Gastroesophageal sphincter (tissue), 4 donors: ENCODE measurements at places on chromosomes 11 and 22. TPM values are rescaled to one million over a fixed set of nuclear protein-coding genes. Genes with fewer than 3 reads are reported as not detected.
A peak's percentile ranks its signal among the peaks of the same experiment; 100 is the strongest.

Gene CCDC34
- 1.2 TPM for total RNA-seq

Gene FGF4
- not detected for total RNA-seq

DNA sequence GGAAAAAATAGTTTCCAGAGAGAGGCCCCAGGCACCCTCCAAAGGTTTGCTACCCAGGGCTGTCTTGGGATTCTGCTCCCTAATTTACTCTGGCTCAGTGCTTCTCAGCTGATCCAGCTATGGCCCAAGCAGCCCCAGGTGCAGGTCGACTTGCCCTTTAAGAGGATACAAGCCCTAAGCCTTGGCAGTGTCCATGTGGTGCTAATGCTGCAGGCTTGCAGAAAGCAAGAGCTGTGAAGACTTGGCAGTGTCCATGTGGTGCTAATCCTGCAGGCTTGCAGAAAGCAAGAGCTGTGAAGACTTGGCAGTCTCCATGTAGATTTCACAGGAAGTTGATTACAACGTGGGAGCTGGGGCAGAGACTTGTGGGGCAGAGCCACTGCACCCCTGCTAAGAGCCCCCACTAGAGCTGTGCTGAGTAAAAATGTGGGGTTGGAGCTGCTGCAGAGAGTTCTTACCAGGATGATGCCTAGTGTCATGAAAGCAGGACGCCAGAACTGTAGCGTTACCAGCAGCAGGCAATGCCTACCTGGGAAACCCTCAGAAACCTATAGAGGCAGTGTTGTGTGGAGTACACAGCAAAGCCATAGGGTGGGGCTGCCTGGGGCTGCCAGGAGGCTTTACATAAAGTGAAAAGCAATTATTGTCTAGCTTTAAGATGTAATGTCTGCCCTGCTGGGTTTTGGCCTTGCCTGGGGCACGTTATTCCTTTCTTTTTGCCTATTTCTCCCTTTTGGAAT, 16.1 kb upstream of the OR52K1 start:
- H3K36me3 ChIP-seq: no peaks in the 10 kb centered on the region
- no peak overlapping the region for H3K4me3 ChIP-seq
- H3K27me3 ChIP-seq: peaks cover 3% of the 10 kb centered on the region
- no peaks in the 10 kb centered on the region for H3K4me1 ChIP-seq

- H3K27ac ChIP-seq: no peak overlapping the region
- H3K36me3 ChIP-seq: no peaks in the 10 kb centered on the region
- H3K4me3 ChIP-seq: no peak overlapping the region
- no peaks in the 10 kb centered on the region for H3K27me3 ChIP-seq
- no peak for ATAC-seq
Observed at GRCh38 chr11:22688914-22689313, 22.5 kb downstream of the GAS2 start.

Gene RASGRP2
- total RNA-seq: 37.3 TPM

- H3K4me3 ChIP-seq: no peak overlapping the region
- peaks cover 81% of the 10 kb centered on the region for H3K36me3 ChIP-seq
- H3K27ac ChIP-seq: no peak overlapping the region
- no peak for ATAC-seq
- no peaks in the 10 kb centered on the region for H3K4me1 ChIP-seq
Observed at GRCh38 chr11:18491924-18492323, 34.8 kb downstream of the TSG101 start.

- H3K27me3 ChIP-seq: no peaks in the 10 kb centered on the region
- no peaks in the 10 kb centered on the region for H3K36me3 ChIP-seq
- H3K4me3 ChIP-seq: no peak overlapping the region
- H3K4me1 ChIP-seq: peaks cover 6% of the 10 kb centered on the region
- no peak for ATAC-seq
Observed at GRCh38 chr11:1913271-1914060, 6.0 kb upstream of the TNNT3 start.

GRCh38 chr22:49140911-49141665, 686.6 kb downstream of the BRD1 start:
- H3K27ac ChIP-seq: no peak overlapping the region
- H3K4me3 ChIP-seq: no peak overlapping the region
- ATAC-seq: no peak
- H3K36me3 ChIP-seq: no peaks in the 10 kb centered on the region
- peaks cover 67% of the 10 kb centered on the region for H3K27me3 ChIP-seq

DNA sequence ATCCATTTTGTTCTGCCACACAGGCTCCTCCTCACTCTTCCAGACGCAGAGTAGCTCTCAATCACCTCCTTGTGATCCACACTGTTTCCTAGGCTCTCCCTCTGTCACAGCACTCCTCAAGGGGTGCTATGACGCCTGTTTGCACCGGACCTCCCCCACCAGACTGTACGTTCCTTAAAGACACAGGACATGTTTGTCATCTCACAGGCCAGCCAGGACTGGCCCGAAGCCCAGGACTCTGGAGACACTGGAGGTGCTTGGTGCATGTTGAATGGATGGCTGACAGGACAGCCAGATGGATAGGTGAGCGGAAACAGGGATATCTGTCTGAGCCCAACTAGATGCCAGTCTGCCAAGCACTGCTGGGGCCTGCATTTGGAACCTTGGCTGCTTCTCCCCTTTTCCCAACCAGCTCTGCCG, 13.6 kb downstream of the PLA2G6 start:
- peak overlapping the region; percentile 52 for H3K27ac ChIP-seq
- no peaks in the 10 kb centered on the region for H3K27me3 ChIP-seq
- no peak overlapping the region for H3K4me3 ChIP-seq
- H3K36me3 ChIP-seq: no peaks in the 10 kb centered on the region
- H3K4me1 ChIP-seq: no peaks in the 10 kb centered on the region
- ATAC-seq: peak; percentile 18

Gene MRGPRX3
- total RNA-seq: not detected

DNA sequence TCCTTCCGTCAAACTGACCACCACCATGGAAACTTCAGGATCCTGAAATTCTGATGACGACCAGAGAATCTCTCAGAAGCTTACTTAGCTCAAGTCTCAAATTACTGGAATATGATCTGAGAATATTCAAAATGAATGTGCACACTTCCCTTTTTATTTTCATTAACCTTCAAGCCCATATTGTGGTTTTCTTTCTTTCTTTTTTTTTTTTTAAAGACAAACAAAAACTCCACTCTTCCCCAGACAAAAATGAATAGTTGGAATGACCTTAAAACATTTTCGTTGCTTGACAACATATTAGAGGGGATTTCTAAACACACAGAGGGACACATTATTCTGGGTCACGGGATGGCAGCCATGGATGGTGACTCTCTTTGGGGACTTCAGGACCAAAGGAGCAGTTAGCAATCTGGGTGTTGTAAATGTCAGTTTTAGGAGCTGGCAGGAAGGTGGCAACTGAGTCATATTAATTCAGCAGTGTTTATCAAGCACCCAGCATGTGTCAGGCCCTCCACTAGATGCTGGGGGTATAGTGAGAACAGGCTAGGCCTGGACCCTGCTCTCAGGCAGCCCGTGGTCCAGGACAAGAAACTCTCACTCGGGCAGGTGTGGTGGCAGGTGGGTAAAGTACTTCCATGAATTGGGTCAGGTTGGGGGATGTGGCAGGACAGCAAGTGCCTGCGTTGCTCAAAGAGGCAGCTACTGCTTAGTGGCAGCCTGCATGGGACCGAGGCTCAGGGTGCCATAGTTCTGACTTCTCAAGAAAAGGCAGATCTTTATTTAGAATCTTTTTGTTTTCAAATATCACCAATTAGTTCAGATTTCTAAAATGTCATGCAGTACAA, 126.1 kb downstream of the HIPK3 start:
- H3K4me3 ChIP-seq: no peak overlapping the region
- peaks cover 9% of the 10 kb centered on the region for H3K27me3 ChIP-seq
- no peak overlapping the region for H3K27ac ChIP-seq
- no peaks in the 10 kb centered on the region for H3K4me1 ChIP-seq
- no peaks in the 10 kb centered on the region for H3K36me3 ChIP-seq

- no peak overlapping the region for H3K27ac ChIP-seq
- no peaks in the 10 kb centered on the region for H3K27me3 ChIP-seq
- H3K4me3 ChIP-seq: no peak overlapping the region
Observed at GRCh38 chr22:33353502-33353901, 295.3 kb upstream of the SYN3 start.

DNA sequence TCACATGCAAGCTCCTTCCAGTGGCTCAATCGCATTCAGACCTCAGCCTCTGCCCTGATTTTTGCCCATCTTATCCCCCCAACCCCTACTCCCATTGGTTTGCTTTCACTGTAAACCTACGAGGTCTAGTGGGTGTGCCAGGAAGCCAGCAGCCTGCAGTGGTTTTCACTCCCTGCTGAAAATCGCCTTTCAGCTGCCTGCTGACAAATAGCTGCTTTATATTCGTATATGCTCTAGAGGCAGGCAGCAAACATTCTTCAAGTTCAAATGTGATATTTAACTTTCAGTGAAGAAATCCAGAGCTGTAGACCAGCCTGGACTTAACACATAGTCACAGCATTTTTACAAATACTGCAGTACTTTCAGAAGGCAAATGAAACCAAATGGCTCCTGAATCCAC, 92.8 kb upstream of the APOA1 start:
- H3K36me3 ChIP-seq: no peaks in the 10 kb centered on the region
- no peak for ATAC-seq
- peaks cover 56% of the 10 kb centered on the region for H3K4me1 ChIP-seq
- H3K4me3 ChIP-seq: peak overlapping the region; percentile 33
- no peaks in the 10 kb centered on the region for H3K27me3 ChIP-seq

Gene MRGPRE
- total RNA-seq: not detected

DNA sequence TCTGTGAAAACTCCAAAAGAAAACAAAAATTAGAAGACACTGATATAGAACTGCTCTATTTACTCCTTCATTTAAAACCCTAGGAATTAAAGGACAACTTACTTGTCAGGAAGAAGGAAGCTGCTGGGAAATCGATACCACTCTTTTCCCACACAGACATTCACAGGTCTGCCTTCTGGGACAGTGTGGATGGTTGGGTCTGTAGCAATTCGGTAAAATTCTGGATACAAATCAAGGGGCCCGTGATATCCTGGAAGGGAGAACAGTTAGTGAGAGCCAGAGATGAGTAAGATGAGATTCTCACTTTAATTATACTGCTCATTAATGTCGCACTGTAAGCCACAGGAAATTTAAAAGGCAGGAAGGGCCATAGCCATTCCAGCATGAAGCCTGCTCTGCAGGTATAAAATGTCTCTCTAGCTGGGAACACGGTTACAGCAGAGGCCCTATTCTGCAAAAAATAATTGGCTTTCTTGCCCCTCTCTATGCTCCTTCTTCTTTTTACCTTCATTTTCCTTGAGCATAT, 34.0 kb downstream of the ALG9 start:
- no peak for ATAC-seq
- peaks cover 64% of the 10 kb centered on the region for H3K36me3 ChIP-seq
- H3K27me3 ChIP-seq: no peaks in the 10 kb centered on the region
- no peak overlapping the region for H3K27ac ChIP-seq
- no peak overlapping the region for H3K4me3 ChIP-seq

GRCh38 chr11:57773026-57773598, 11.5 kb downstream of the CTNND1 start:
- no peaks in the 10 kb centered on the region for H3K27me3 ChIP-seq
- no peaks in the 10 kb centered on the region for H3K36me3 ChIP-seq
- H3K27ac ChIP-seq: no peak overlapping the region
- peaks cover 46% of the 10 kb centered on the region for H3K4me1 ChIP-seq
- ATAC-seq: no peak

GRCh38 chr11:58330861-58331260, 28.0 kb downstream of the OR5B17 start:
- no peak for ATAC-seq
- H3K36me3 ChIP-seq: no peaks in the 10 kb centered on the region
- no peaks in the 10 kb centered on the region for H3K27me3 ChIP-seq
- no peaks in the 10 kb centered on the region for H3K4me1 ChIP-seq
- no peak overlapping the region for H3K27ac ChIP-seq
- no peak overlapping the region for H3K4me3 ChIP-seq

DNA sequence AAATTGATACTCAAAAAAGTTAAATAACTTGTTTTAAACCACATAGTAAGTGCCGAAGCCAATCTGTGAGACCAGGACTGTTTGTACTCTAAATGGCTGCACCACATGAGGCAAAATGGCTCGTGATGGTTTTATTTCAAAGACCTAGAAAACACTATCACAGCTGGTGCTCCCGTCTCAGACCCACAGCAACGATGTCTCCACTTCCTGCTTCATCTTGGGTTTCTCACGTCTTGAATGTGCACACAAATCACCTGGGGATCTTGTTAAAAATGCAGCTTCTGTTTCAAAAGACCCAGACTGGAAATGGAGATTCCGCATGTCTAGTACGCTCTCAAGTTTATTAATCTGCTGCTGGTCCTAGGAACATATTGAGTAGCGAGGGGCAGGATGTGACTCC, 1.2 kb downstream of the CD3E start:
- ATAC-seq: no peak
- H3K27ac ChIP-seq: no peak overlapping the region
- no peak overlapping the region for H3K4me3 ChIP-seq
- H3K36me3 ChIP-seq: no peaks in the 10 kb centered on the region
- no peaks in the 10 kb centered on the region for H3K4me1 ChIP-seq

- H3K27ac ChIP-seq: no peak overlapping the region
- no peak overlapping the region for H3K4me3 ChIP-seq
- H3K4me1 ChIP-seq: peaks cover 22% of the 10 kb centered on the region
- H3K27me3 ChIP-seq: no peaks in the 10 kb centered on the region
- ATAC-seq: peak; percentile 28
Observed at GRCh38 chr22:27149921-27150543, 492.6 kb downstream of the MIAT start.

Gene DEFB131B
- not detected for total RNA-seq

- H3K27ac ChIP-seq: no peak overlapping the region
- H3K4me3 ChIP-seq: no peak overlapping the region
- no peaks in the 10 kb centered on the region for H3K4me1 ChIP-seq
- H3K27me3 ChIP-seq: no peaks in the 10 kb centered on the region
- H3K36me3 ChIP-seq: no peaks in the 10 kb centered on the region
Observed at GRCh38 chr11:70796648-70797227, 398.4 kb downstream of the CTTN start.

Gene HORMAD2
- not detected for total RNA-seq

DNA sequence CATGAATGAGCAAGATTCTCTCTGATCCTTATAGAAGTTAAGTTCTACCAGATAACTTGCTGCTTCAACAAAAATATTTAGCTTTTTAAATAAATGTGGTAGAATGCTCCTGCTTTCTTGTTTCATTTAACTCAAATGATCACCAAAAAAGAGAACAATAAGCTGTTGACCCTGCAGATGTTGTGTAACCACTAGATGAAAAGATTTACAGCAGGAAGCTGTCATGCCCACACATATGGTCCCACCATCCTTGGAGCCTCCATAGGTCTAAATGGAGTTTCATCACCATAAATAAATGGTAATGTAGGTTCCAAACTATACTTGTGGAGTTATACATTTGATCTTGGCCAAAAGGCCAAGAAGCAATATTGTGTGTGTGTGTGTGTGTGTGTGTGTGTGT, 118.8 kb downstream of the RRAS2 start:
- no peak overlapping the region for H3K27ac ChIP-seq
- no peaks in the 10 kb centered on the region for H3K4me1 ChIP-seq
- peaks cover 9% of the 10 kb centered on the region for H3K36me3 ChIP-seq
- H3K27me3 ChIP-seq: peaks cover 6% of the 10 kb centered on the region
- no peak for ATAC-seq

- peaks cover 29% of the 10 kb centered on the region for H3K36me3 ChIP-seq
- peak overlapping the region; percentile 86 for H3K27ac ChIP-seq
- peak overlapping the region; percentile 92 for H3K4me3 ChIP-seq
- ATAC-seq: no peak
- H3K27me3 ChIP-seq: no peaks in the 10 kb centered on the region
- peaks cover 13% of the 10 kb centered on the region for H3K4me1 ChIP-seq
Observed at GRCh38 chr11:119108146-119108856, 1.2 kb downstream of the C2CD2L start.
